ENCODE measurements at places on chromosomes 1 and 21.

DNA sequence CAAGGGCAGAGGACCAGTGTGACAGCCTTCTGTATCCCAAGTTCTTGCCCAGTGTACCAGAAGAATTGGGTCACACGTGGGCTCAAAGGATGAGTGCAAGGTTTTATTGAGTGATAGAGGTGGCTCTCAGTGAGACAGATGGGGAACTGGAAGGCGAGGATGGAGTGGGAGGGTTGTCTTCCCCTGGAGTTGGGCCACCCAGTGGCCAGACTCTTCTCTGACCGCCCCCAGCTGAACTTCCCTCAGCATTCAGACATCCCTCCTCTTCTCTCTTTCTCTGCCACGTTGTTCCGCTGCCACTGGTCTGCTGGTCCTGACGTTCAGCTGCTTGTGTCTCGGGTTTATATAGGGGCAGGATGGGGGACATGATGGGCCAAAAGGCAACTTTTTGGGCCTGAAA, 150.1 kb upstream of the IVNS1ABP start:
- no peak for DNase-seq

- no peak for DNase-seq
These were observed 890.9 kb downstream of the MRPL39 start for GRCh38 chr21:24716281-24716918.

GRCh38 chr21:42650441-42651421, 2.7 kb upstream of the PDE9A start:
- no peak for DNase-seq

DNA sequence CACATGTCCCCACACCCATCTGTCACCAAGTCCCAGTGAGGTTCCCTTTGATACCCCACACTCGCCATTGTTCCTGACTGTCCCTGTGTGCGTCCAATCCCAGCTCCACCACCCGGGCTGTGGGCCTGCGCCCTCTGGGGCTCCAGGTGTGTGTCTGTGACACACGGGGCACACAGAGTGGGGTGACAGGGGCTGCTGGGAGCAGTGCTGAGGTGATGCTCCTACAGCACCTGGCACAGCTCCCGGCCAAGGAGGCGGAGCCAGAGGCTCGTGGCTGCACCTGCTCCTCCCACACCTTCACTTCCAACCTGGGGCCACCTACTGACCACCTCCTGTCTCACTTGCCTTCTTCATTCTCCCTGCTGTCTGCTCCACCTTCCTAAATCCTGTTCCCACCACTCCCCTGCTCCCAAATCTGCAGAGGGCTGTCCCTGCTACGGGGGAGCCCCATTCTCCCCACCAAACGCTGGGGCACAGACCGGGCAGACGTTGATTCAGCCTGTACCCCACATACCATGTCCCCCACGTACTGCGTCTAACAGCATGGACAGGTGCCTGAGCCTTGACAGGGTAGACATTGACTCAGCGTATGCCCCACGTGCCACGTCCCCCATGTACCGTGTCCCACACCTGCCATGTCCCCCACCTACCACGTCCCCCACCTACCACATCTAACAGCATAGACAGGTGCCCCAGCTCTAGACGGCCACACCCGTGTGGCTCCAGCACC, 16.4 kb downstream of the WDR4 start:
- no peak for DNase-seq

DNA sequence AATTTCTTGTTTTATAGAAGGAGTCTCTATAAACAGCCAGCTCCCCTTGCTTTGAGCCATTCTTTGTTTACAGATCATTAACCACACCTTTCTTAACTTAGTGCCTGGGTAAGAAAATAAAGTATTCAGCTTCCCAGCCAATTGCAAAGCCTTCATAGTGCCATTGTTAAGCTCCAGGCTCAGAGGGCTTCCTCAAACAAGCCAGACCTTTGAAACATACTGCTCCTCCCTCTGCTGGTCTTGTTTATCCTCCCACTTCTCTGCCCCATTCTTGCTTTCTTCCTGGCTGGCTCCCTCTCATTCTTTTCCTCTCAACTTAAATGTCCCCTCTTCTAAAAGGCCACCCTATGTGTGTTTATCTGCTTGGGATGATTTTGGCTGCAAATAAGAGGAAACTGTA, 319.4 kb upstream of the ST6GALNAC5 start:
- DNase-seq: no peak

- DNase-seq: no peak
These were observed 268.8 kb downstream of the KCTD3 start for GRCh38 chr1:215835951-215836350.

- no peak for DNase-seq
These were observed 124.0 kb downstream of the DMRTB1 start for GRCh38 chr1:53583021-53583867.

DNA sequence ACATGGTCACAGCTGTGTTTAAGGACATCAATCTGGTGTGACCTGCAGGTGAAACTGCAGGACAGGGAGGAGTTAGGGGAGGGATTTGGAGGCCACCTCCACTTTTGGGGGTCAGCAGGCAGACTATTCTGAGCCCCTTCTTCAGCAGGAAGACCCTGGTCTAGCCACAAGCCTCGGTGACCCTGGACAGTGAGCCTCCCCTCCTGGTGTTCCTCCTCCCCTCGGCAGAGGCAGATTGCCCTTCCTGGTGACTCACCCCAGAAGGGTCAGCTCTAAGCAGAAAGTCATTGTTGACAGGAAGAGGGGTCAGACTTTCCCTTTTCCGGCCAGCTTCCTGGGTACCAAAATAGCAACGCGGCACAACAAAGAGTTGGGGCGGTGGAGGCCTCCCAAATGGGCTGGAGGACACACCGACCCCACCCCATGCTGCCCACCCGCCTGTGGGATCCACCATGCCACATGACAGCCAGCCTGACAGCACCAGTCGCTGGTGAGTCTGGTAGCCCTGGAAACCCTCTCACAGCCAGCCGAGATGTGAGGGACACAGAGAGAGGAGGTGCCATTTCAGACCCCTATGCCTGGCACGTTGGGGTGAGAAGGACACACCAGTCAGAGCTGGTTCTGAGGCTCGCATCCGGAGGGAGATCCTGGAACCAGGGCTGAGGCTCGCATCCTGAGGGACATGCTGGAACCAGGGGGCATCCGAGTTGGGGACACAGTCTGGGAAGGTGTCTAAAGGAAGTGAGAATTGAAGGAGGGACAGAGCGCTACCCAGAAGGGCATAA, 14.7 kb upstream of the CSF1 start:
- no peak for DNase-seq
